Endothelial cell of umbilical vein (primary cell): ENCODE measurements at places on chromosomes 5 and 9. TPM values are rescaled to one million over a fixed set of nuclear protein-coding genes. Genes with fewer than 3 reads are reported as not detected.

Gene LCP2
- not detected in 2 replicates for total RNA-seq

Gene SPINK14
- total RNA-seq, result not detected in 2 replicates

Gene LHX3
- not detected in 2 replicates for total RNA-seq

Gene PRELID2
- 14.9 and 16.4 TPM in 2 replicates for total RNA-seq

Gene ORM2
- not detected in 2 replicates for total RNA-seq

Gene SMIM32
- total RNA-seq, result not detected in 2 replicates

Gene KLF4
- 1.5 and 3.8 TPM in 2 replicates for total RNA-seq

Gene PCDHB9
- 0.16 and 0.20 TPM in 2 replicates for total RNA-seq

Gene WNT8A
- total RNA-seq, result not detected in 2 replicates
